GM12878 (cell line): ENCODE measurements at places on chromosomes 1 and 21. TPM values are rescaled to one million over a fixed set of nuclear protein-coding genes. Genes with fewer than 3 reads are reported as not detected.

The MX2 gene
- 49.0 and 52.2 TPM in 2 replicates for total RNA-seq

GRCh38 chr1:164659621-164660411 lies 100.8 kb downstream of the PBX1 start:
- no peak for DNase-seq

- DNase-seq, result no peak
Measured at GRCh38 chr1:39683591-39684312, 7.5 kb downstream of the HPCAL4 start.

DNA sequence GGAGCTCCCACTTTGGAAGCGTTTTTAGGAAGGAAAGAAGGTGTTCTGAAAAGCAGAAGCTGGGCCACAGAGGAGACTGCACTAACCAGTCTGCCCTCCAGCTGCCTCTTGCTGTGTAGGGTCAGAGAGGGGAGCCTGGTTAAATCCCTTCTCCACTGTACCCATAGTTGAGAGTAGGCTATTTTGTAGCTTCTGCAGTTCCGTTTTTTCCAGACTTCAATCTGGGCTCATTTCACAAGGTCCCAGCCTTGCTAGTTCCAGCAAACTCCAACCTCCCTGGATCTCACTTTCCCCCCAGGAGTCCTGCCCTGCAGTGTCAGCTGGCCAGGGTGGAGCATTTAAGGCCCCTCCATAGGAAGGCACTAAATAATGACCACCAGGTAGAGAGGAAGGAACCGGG lies 11.0 kb downstream of the TNN start:
- DNase-seq, result no peak

GRCh38 chr1:17558541-17558940 lies 19.0 kb downstream of the ARHGEF10L start:
- DNase-seq, result no peak
